Omental fat pad (tissue), 4 donors: ENCODE measurements at places on chromosomes 11 and 22.

DNA sequence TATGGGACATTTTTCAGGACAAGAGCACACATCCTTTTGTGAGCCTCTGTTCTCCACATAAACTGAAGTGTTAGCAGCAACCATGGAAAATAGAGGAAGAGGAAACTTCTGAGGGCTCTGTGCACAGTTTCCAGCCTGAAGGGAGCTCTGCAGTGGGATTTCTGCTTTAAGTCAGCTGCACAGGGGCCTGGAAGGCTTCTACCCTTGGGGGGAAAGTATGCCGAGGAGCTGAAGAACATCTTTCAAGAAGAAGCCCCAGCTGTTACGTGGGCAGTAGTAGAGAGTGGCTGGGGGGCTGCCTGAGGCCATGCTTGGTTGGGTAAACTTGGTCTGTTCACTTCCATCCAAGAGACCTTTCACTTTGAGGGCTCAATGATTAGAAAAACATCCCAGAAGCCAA lies 82.7 kb upstream of the EED start:
- no peak for DNase-seq

DNA sequence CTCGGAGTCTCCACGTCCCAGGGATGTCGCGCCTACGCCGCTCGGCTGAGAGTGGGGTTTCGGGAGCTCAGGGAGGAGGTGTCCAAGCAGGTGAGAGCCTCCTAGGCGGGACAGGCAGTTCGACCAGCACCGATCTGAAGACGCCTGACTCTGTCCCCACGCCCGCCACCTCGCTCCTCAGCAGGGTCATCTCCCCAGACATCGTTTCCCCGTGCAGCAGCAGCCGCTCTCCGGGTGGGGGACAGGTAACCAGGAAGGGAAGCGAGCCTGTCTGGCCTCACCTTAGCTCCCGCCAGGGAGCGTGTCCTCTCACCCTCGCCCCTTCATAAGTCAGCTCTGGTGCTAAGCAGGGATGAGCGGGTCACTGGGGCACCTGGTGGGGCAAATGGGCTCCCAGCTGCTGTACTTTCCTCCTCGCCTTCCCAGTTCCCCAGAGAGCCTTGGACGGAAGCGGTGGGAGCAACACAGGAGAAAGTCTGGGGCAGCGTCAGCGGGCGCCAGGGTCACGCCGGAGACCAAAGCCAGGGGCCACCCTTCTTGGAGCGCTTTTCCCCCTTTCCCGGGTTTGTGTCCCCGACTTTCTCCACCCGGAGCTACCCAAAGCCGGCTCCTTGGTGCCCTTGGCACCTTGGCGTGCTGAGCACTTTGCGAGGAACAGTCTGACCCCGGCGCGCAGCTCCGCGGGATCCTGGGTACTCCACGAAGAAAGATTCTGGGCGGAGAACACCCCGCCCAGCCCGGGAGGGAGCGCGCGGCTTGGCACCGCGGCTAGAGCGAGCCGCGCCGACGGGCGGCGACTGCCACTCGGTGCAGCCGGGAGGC lies 1.6 kb downstream of the SPON1 start:
- DNase-seq = no peak

DNA sequence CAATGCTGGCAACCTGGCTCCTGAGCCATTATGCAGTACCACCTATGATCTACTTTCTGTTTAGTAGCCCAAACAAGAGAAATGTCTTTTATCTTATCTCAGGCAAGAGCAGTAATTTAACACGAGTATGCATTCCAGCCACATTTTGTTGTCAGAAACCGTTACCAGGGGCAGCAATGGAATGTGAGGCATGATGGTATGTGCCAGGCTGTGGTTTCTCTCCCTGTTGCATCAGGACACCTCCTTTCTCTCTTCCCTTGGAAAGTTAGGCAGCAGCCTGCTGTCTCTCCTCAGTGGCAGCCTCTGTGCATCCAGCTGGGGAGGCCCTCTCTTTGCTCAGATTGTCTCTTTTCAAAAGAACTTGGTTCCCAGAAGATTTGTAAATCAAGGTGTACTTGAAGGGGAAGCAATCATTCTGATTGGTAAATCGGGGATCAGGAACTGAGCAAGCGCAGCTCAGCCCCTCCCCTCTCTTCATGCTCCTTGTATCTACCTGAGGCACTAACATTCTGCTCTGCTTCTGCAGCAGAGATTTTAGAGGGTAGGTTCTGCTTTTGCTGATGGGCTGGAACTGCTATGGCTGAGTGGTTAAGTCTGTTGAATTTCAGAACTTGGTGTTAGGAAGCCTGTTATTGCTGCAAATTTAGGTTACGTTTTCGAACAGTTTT lies 229.2 kb downstream of the ADAMTS15 start:
- DNase-seq = no peak

GRCh38 chr11:124376280-124376679 lies 8.0 kb downstream of the OR8B2 start:
- DNase-seq = no peak

DNA sequence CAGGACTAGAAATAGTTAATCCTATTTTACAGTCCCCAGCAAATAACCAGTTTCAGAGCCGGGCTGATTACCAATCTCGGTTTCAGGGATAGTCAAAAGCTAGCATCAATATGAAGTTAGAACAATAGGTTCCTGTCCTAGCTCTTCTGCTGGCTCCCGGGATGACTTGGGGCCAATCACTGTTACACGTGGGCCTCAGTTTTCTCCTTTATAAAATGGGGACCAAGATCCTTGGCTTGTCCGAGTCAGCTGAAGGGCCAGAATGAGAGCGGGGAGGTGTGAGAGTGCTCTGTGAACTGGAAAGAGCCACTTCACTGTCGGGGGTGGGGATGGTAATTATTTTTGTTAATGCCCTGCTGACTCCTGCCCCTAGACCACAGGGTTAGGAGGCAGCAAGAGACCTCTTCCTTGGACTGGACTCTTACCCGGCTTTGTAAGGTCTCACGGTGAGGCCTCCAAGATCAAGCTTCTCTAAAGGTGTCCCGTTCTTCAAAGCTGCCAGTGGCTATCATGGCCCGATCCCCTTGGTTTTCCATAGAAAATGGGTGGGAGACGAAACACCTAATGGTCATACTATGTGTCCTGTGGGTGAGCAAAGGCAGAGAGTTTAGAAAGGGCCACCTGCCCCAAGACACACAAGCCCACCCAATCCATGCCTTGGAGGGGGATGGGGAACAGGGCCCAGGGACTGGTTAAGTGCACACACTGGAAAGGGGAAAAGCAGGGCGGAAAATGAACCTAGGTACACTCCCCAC lies 1.4 kb downstream of the UCP2 start:
- DNase-seq = no peak

DNA sequence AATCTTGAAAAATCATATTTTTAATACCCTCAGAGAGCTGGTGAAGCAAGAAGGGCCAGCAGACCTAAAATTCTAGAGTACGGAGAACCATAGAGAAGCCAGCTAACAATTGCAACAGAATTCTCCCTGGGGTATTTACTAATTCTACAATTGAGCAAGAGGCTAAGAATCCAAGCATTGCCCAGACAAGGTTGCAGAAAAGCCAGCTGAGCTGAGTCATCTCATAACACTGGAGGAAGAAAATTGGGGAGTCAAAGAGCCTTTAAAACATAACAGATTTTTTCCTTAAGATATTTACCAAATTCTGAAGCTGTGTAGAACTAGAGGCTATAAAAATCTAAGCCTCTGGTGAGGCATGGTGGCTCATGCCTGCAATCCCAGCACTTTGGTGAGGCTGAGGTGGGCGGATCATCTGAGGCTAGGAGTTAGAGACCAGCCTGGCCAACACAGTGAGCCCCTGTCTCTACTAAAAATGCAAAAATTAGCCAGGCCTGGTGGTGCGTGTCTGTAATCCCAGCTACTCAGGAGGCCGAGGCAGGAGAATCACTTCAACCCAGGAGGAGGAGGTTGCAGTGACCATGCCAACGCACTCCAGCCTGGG lies 13.6 kb upstream of the TMEM216 start:
- no peak for DNase-seq

GRCh38 chr11:77175021-77175842 lies 47.2 kb downstream of the MYO7A start:
- DNase-seq = no peak

DNA sequence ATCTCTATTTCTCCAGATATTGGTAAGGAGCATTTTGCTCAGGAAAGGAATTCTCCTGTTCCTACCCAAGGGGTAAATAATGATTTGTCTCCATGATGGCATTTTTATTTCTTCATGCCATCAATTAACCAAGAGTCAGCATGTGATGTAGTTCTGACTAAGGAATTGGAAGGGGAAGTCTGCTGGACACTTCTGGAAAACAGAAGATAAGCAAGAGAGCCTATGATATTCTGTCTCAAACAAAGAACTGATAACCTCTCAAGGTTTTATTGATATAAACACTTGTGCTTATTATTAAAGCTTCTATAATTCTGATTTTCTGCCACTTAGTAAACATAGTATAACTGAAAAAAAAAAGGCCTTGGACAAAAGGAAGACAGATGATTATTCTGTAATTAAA lies 673.0 kb upstream of the CHORDC1 start:
- DNase-seq = no peak
